Liver (tissue), 10 donors: ENCODE measurements at places on chromosomes 6 and 20.
A peak's percentile ranks its signal among the peaks of the same experiment; 100 is the strongest.

- no peak overlapping the region for H3K27ac ChIP-seq
- no peaks in the 10 kb centered on the region for H3K36me3 ChIP-seq
- peaks cover 23% of the 10 kb centered on the region for H3K4me1 ChIP-seq
- no peaks in the 10 kb centered on the region for H3K27me3 ChIP-seq
- no peak for DNase-seq
These were observed 11.5 kb downstream of the ATP9A start for GRCh38 chr20:51756653-51757052.

DNA sequence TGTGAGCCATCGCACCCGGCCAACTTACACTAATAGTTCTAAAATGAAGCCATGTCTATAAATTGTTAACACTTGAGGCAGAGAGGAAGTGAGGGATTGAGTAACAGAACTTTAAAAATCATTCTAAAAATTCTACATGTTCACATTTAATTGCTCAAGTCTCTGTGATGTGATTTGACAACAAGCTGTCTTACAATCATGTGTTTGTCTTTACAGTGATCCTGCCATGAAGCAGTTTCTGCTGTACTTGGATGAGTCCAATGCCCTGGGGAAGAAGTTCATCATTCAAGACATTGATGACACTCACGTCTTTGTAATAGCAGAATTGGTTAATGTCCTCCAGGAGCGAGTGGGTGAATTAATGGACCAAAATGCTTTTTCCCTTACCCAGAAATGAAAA, 23.6 kb downstream of the GTF2H5 start:
- H3K4me3 ChIP-seq, result no peak overlapping the region
- no peaks in the 10 kb centered on the region for H3K27me3 ChIP-seq
- H3K4me1 ChIP-seq, result peaks cover 1% of the 10 kb centered on the region
- DNase-seq, result no peak
- no peak overlapping the region for H3K27ac ChIP-seq
- H3K36me3 ChIP-seq, result no peaks in the 10 kb centered on the region

GRCh38 chr6:53125276-53125675, 23.4 kb downstream of the GCM1 start:
- no peaks in the 10 kb centered on the region for H3K4me1 ChIP-seq
- no peak overlapping the region for H3K4me3 ChIP-seq
- H3K27me3 ChIP-seq, result no peaks in the 10 kb centered on the region
- H3K27ac ChIP-seq, result no peak overlapping the region
- no peak for DNase-seq
- H3K36me3 ChIP-seq, result no peaks in the 10 kb centered on the region

DNA sequence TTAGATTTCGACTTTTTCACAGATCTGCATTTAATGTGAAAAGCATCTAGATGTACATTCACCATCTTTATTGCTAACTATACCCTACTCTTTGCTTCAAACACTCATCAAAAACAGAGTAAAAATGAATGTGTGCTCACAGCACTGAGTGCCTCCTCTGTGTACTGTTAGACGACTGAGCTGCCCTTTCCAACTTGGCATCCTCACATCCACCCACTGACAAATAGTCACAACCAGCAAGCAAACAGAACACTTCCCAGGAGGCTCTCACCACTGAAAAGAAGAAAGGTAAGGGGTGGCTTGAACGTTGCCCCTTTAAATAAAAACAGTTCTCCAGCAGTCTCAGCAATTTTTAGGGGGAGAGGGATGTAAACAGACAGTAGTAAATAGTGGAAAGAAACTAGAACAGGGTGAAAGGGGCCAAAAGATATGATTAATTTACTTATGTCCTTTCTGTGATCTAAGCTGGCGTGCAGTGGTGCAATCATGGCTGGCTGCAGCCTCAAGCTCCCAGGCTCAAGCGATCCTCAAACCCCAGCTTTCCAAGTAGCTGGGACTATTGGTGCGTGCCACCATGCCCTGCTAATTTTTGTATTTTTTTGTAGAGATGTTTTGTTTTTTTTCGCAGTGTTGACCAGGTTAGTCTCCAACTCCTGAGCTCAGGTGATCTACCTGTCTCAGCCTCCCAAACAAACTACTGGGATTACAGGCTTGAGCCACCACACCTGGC, 48.7 kb downstream of the IPCEF1 start:
- DNase-seq, result no peak
- no peaks in the 10 kb centered on the region for H3K36me3 ChIP-seq
- no peaks in the 10 kb centered on the region for H3K27me3 ChIP-seq
- H3K4me1 ChIP-seq, result no peaks in the 10 kb centered on the region

- no peak for DNase-seq
- no peaks in the 10 kb centered on the region for H3K27me3 ChIP-seq
- no peak overlapping the region for H3K4me3 ChIP-seq
- no peaks in the 10 kb centered on the region for H3K4me1 ChIP-seq
These were observed 264.8 kb downstream of the SLC35F1 start for GRCh38 chr6:118171852-118172251.

- no peaks in the 10 kb centered on the region for H3K4me1 ChIP-seq
- DNase-seq, result no peak
- no peaks in the 10 kb centered on the region for H3K36me3 ChIP-seq
These were observed 922.8 kb downstream of the EPHA7 start for GRCh38 chr6:92496527-92496926.

DNA sequence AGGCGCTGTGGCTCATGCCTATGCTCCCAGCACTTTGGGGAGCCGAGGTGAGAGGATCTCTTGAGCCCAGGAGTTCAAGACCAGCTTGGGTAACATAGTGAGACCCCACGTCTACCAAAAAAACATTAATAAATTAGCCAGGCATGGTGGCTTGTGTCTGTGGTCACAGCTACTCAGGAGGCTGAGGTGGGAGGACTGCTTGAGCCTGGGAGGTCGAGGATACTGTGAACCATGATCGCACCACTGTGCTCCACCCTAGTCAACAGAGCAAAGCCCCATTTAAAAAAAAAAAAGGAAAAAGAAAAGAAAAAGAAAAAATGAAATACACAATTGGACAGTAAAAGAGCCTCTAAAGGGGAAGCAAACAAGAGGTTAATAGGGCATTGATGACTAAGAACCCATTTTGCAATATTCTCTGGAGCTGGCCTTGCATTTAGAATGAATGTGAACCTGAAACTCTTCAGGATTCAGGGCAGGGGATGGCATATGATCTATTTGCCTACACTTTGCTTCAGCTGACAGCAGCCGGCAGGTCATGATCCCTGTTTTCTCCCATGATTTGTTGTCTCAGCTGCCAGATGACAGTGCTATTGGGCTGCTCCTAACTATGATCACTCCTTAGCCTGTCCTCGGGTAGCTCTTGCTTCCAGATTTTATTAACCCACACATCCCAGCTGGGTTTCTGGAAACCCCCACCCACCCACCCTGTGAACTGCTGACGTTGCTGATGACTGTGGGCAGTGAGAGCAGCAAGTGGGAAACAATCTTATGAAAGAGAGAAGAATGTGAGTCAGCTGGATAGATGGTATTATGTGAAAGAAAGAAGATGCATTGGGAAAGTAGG, 83.8 kb upstream of the ELOVL5 start:
- no peaks in the 10 kb centered on the region for H3K27me3 ChIP-seq
- DNase-seq, result peak; percentile 36
- H3K27ac ChIP-seq, result peak overlapping the region; percentile 85
- no peaks in the 10 kb centered on the region for H3K36me3 ChIP-seq
- peaks cover 2% of the 10 kb centered on the region for H3K4me1 ChIP-seq
- H3K4me3 ChIP-seq, result no peak overlapping the region

DNA sequence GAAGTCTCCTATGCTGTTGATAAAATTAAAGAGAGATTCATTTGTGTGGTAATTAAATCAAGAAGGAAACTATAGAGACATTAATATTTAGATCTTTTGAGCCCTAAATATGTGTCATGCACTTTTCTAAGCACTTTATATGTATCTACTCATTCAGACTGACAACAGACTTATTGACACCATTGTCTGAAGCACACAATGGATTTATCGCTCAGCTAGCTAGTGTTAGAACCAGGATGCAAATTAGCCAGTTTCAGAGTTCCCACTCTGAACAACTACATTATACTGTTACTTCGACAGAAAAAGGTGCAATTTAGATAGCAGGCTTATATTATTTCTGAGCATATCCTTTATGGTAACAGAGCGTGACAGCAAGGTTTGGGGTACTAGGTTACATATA, 27.7 kb upstream of the KIAA0408 start:
- no peaks in the 10 kb centered on the region for H3K27me3 ChIP-seq
- no peaks in the 10 kb centered on the region for H3K36me3 ChIP-seq
- H3K4me3 ChIP-seq, result no peak overlapping the region
- H3K4me1 ChIP-seq, result no peaks in the 10 kb centered on the region
- H3K27ac ChIP-seq, result no peak overlapping the region
- DNase-seq, result no peak

DNA sequence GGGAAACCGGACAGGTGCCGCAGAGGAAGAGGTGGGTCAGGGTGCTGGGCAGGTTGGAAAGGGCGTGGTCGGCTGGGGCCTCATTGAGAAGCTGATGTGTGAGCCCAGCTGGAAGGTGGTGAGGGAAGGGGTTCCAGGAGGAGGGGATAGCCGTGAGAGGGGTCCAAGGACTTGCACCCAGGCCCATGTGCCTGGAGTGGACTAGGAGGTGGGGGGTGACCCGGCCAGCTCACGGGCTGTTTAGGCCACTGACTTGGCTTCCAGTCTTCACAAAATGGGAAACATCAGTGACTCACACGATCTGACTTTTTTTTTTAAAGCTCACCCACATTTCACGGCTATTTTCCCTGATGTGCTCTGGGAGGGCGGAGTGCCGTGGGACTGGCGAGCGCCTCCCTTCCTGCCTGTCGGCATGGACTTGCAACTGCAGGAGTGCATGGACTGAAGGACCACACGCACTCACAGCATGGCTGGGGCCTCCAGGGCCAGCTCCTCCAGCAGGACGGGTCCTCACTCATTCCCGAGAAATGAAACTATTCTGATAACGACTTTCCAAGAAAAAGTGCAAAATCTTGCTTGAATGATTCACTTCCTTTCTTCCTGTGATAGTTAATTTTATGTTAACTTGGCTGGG, 13.5 kb upstream of the PDE10A start:
- no peak overlapping the region for H3K4me3 ChIP-seq
- H3K4me1 ChIP-seq, result no peaks in the 10 kb centered on the region
- no peak for DNase-seq
- H3K27ac ChIP-seq, result no peak overlapping the region
- no peaks in the 10 kb centered on the region for H3K36me3 ChIP-seq

DNA sequence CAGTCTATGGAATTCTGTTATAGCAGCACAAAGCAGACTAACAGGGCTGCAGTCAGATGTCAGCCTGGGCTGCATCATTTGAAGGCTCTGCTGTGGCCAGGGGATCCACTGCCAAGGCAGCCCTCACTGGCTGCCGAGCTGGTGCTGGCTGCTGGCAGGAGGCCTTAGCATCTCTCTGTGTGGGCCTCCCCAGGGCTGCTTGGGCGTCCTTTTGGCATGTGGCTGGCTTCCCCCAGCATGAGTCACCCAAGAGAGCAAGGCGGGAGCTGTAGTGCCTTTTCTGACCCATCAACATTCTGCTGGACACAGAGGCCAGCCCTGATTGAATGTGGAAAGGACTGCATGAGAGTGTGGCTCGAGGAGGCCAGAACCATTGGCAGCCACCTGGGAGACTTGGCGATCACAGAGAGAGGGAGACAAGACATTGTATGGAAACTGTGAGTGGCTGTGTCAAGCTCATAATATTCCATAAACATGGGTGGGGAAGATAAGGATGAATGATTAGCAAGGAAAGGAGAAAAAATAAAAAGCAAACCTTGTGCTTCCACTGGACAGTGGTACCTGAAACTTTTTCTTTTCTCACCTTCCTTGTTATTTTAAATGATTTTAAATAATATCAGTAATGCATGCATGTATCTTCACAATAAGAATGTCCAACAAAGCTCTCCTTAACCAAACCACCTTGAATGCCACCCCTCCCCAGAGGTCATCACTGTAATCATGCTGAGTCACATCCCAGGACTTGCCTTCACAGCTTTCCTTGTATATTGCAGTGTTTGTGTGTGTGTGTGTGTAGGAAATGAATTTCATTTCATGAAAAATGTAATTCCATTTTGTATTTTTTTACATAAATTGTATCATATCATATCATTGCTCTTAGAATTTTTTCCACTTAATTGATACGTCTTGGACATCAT, 55.0 kb upstream of the VSX1 start:
- no peak overlapping the region for H3K4me3 ChIP-seq
- H3K27me3 ChIP-seq, result no peaks in the 10 kb centered on the region
- H3K36me3 ChIP-seq, result no peaks in the 10 kb centered on the region
